ENCODE measurements at places on chromosomes 3 and 15. TPM values are rescaled to one million over a fixed set of nuclear protein-coding genes. Genes with fewer than 3 reads are reported as not detected.

Gene POPDC2
- total RNA-seq = 1.5 TPM

Gene DPPA2
- not detected for total RNA-seq

Gene SERPINI2
- total RNA-seq = 0.74 TPM

Gene FGF12
- 103 TPM for total RNA-seq

Gene RUVBL1
- total RNA-seq = 35.9 TPM

Gene CCDC191
- 3.4 TPM for total RNA-seq

Gene SLC28A1
- not detected for total RNA-seq

Gene NR1I2
- total RNA-seq = 0.74 TPM

Gene P2RY12
- total RNA-seq = 15.0 TPM

Gene CLDN18
- total RNA-seq = under 0.01 TPM

Gene ZDHHC19
- total RNA-seq = not detected

Gene CAMP
- not detected for total RNA-seq

Gene C3orf80
- 9.6 TPM for total RNA-seq

Gene ARGFX
- total RNA-seq = not detected

Gene ELL3
- 2.2 TPM for total RNA-seq

Gene CORO2B
- 28.0 TPM for total RNA-seq

Gene CSPG4
- 6.6 TPM for total RNA-seq

Gene AGTR1
- total RNA-seq = 0.49 TPM

Gene EPM2AIP1
- 57.3 TPM for total RNA-seq

Gene SSUH2
- 0.49 TPM for total RNA-seq

Gene SLC24A1
- 2.2 TPM for total RNA-seq

Gene MAGI1
- total RNA-seq = 40.8 TPM

Gene EOMES
- 7.1 TPM for total RNA-seq

Gene LTK
- under 0.01 TPM for total RNA-seq

Gene MKRN2OS
- not detected for total RNA-seq

Gene PP2D1
- not detected for total RNA-seq

Gene GP5
- under 0.01 TPM for total RNA-seq

Gene ZBTB11
- 35.9 TPM for total RNA-seq

Gene THAP10
- total RNA-seq = 3.9 TPM

Gene MEGF11
- total RNA-seq = 5.2 TPM

Gene NBEAL2
- total RNA-seq = 3.2 TPM

Gene PLXND1
- total RNA-seq = 24.1 TPM

Gene CRTAP
- 14.0 TPM for total RNA-seq

Gene CADM2
- 63.7 TPM for total RNA-seq

Gene TMEM40
- not detected for total RNA-seq

Gene SLC2A2
- not detected for total RNA-seq

Gene STRA6
- total RNA-seq = 4.4 TPM

Gene OR5K3
- not detected for total RNA-seq

Gene ALPK3
- 0.98 TPM for total RNA-seq

Gene SAXO2
- 4.7 TPM for total RNA-seq

Gene TEX55
- total RNA-seq = not detected

Gene ZBBX
- 3.9 TPM for total RNA-seq

Gene FBXO40
- total RNA-seq = under 0.01 TPM

Gene ISY1
- total RNA-seq = 8.1 TPM

Gene CRYGS
- 1.5 TPM for total RNA-seq

Gene SPINK8
- not detected for total RNA-seq

Gene PCSK6
- 11.8 TPM for total RNA-seq

Gene CYP11A1
- not detected for total RNA-seq

Gene TAGLN3
- total RNA-seq = 105 TPM

Gene GRIP2
- total RNA-seq = 7.4 TPM

Gene CD86
- total RNA-seq = 1.2 TPM

Gene GPR176
- total RNA-seq = 32.7 TPM

Gene CPNE9
- total RNA-seq = 0.49 TPM

Gene AP4E1
- total RNA-seq = 11.1 TPM

Gene NOX5
- total RNA-seq = not detected

Gene PRKCI
- 64.2 TPM for total RNA-seq

Gene DNAJC13
- total RNA-seq = 59.0 TPM
